Stimulated activated CD4-positive, alpha-beta T cell treated with anti-CD3 and anti-CD28 coated beads, TNF-alpha, amount 100 ng/mL, for 1 hour (primary cell): ENCODE measurements at places on chromosomes 3 and 15.
A peak's percentile ranks its signal among the peaks of the same experiment; 100 is the strongest.

DNA sequence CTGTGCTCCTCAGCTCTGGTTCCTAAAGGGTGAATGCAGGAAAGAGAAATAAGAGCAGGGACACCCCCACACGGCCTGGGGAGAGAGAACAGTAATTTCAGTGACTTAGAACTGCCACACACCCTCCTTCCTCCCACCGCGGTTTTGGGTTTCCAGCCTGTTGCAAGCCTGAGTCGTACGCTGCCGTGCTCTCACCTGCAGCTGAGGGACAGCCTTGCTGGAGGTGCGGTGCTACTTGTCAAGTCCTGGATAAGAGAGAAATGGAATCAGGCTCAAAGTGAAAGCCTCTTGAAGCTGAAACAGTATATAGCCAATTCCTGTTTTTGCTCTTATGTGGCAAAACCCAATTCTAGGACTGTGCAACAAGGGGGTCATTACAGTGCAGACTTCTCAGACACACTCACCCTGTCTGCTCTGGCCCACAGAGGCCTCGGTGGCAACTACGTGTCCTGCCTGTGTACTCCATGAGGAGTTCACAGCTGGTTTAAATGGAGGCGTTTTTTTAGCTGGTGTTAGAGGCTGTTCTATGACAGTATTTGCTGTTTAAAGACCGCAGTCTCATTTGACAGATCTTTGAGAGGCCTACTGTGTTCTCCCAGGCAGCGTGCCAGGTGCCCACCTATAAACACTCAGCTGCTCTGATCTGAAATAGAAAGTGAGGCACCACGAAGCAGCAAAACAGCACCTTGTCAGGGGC lies 42.9 kb downstream of the TBC1D2B start:
- DNase-seq: peak; percentile 42

- DNase-seq: no peak
These were observed 33.0 kb downstream of the MBNL1 start for GRCh38 chr3:152301745-152302181.

DNA sequence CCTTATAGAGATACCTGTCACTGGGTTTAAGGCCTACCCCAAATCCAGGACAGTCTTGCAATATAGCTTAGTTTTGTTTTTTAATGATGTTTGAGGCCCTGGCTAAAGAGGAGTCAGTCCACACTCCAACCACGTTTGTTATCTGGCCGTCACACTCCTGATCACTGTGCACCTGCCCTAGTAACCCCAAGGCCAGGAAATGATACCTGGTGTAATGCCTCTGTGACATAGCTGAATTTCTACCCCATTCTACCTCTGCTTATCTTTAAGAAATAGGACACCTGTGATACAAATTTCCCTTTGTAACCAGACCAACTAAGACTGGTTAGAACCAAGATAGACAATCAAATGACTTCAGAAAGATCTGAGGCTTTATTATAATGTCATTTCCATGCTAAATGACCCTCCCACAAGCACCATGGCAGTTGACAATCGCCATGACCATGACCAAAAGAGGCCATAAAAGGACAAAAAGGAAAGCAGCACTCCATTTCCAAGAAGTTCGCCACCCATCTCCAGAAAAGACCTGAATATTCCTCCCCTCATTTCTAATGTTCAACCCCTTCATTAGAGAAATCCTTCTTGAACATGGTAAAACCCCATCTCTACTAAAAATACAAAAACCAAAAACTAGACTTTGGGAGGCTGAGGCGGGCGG lies 4.8 kb upstream of the RTP3 start:
- DNase-seq: no peak

DNA sequence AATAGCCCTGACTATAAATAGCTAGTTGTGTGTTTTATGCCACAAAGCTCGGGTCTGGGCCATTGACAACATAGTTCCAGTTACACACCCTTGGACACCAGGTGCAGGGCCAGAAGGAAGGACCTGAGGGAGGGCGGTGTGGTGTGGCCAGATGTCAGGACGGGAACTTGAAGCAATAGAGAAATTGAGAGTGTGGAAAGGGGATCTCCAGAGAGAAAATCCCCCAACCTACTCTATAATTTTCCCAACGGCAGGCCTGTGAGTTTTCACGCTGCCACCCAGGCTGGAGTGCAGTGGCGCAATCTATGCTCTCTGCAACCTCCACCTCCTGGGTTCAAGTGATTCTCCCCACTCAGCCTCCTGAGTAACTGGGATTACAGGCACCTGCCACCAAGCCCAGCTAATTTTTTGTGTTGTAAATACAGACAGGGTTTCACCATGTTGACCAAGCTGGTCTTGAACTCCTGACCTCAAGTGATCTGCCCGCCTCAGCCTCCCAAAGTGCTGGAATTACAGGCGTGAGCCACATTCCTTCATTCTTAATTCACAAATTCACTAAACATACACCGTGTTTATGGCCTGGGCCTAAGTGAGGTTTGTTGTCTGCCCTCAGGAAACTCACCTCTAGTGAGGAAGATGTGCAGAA lies 70.8 kb upstream of the KLF13 start:
- DNase-seq: no peak

GRCh38 chr3:171311784-171312183 lies 148.4 kb downstream of the TNIK start:
- no peak for DNase-seq

GRCh38 chr3:175479175-175479574 lies 620.0 kb downstream of the NAALADL2 start:
- no peak for DNase-seq

DNA sequence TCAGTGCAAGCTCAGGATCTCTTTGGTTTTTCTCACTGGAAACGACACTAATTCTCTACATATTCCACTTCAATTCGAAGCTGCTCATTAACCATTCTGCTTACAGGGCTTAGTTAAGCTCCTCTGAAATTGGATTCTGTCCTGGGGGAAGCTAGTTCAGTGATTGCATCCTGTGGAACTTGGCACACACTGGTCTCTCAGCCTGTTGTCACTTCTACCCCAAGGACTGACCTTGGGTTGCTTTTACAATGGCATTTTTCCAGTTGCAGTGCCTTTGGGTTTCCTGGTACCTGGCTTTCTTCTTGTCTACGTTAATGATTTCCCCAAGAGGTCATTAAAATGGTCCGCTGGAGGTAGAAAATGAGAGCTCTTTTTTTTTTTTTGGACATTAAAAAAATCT lies 33.3 kb upstream of the GABRB3 start:
- DNase-seq: no peak

DNA sequence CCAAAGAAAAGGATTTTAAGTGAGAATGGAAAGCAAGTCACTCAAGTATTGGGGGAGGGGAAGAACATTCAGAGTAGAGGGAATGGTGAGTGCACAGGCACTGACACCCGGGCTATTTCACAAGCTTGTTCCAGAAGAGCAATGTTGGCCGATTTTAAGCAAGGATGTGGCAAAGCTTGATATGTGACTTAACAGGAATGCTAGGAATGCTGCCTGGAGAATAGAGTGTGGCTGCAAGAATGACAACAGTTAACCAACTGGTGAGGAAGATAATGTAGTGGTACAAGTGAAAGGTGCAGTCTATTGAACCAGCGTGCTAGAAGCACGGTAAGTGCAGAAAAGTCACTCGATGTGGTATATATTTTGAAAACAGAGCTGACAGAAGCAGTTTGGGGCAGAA lies 6.2 kb upstream of the CCDC80 start:
- no peak for DNase-seq

GRCh38 chr15:65819563-65819960 lies 27.5 kb upstream of the DENND4A start:
- no peak for DNase-seq

DNA sequence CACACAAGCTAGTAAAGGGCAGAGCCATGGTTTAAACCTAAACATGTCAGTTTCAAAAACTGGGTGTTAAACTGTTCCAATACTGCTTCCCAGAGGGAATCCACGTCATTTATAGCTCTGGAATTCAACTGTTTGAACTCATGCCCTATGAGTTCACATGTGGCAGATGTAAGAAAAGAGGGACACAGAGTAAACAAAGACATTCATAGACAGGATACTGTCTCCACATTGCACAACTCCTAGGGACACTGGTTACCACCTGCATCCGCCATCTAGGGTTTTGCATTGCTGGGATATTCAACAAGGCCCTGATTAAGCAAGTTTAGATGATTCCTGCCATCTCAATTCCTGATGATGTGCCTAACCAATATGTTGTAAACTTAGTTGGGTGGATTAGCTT lies 134.1 kb upstream of the COL8A1 start:
- DNase-seq: no peak

DNA sequence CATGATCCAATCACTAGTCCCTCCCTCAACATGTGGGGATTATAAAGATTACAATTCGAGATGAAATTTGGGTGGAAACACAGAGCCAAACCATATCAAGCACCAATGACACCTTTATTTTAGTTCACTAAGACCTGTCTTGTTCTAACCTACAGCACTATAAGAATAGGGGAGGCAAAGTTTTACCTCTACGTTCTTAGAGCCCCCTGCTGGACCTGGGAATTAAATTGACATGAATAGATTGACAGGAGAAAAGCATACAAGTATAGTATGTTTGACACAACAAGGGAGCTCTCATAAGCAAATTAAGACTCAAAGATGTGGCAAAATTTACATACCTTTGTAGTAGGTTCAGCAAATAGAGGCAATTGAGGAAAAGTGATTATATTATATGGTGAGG lies 974.4 kb upstream of the ALCAM start:
- DNase-seq: no peak

DNA sequence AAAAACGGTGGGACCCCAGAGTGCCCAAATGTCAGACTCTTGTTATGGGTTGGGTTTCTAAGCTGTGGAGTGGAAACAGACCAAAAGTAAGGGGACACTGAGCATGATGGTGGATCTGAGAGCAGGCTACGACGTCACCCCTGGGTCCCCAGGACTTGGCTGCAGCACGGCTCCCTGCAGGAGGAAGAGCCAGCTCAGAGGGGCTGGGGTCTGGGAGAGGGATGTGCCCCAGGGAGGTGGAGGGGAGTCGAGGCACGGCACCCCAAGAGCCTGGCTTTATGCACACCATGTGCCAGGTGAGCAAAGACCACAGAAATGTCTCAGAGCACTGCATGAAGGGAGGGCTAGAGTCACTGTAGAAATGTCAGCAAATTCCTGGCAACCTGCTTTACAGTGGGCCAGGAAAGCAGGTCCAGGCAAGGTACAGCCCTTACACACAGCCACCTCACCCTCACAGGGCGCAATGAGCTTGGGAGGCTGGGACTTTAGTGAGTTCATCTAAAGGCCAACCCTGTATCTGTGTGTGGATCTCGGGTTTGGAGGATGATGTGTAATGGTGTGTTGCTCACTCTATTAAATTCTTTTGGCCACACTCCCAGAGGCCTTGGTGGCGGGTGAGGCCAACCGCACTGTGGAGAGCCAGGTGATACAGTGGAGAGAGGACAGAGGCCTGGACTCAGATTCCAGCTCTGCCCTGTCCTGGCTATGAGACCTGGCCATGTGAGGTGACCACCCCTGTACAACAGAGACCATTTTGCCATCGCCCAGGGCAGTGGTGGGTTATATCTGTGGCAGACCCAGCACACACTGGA lies 14.1 kb downstream of the CTSH start:
- no peak for DNase-seq

- DNase-seq: no peak
These were observed 56.2 kb upstream of the TSEN2 start for GRCh38 chr3:12428126-12428525.

GRCh38 chr3:184676927-184677326 lies 34.9 kb downstream of the MAGEF1 start:
- no peak for DNase-seq

- no peak for DNase-seq
These were observed 69.9 kb downstream of the COL8A1 start for GRCh38 chr3:99708207-99708745.

DNA sequence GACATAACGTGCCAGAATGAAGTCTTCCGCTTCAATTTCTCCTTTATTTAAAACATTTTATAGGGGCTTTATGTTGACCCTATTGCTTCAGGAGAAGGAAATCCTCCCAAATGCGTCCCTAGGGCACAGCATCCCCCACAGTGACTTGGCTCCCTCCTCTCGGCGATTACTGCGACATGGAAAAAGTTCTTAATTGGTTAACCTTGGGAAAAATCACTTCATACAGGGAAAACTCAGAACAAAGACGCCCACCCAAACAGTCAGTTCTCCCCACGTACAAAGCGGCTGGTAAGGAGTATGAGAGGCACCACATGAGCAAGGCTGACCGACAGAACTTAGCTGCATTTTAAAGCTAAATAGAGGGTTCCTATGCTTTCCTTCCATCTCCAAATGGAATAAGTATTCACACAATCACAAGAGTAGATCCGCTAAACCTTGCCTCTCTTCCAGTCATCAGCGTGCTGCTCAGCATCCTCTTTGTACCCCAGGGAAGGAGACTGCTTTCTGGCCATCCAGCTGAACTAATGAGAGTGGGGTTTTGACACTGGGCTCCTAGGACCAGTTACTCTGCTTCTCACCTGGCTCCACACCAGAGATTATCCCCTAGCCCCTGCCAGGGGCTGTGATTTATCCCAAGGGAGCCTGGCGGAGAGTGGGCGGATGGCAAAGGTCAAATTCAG lies 415.3 kb upstream of the WNT5A start:
- DNase-seq: no peak

DNA sequence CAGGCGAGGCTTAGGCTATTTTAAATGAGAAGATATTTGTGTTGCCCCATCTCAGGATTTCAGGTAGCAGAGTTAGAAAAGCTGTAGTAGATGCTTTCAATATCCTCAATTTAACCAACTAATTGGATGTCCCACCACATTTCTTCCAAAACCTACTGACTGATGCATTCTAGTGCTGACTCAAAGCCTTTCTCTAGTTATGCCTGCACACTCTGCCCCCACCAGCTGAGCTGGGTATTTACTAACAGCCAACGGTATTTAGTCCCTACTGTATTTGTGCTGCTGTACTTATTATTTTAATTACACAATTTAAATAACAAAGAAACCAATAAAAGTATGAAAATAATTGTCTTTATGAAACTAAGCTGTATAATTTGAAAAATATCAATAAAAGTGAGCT lies 139.5 kb downstream of the OSBPL10 start:
- no peak for DNase-seq

- no peak for DNase-seq
These were observed 21.8 kb downstream of the MEIS2 start for GRCh38 chr15:37078566-37078965.

DNA sequence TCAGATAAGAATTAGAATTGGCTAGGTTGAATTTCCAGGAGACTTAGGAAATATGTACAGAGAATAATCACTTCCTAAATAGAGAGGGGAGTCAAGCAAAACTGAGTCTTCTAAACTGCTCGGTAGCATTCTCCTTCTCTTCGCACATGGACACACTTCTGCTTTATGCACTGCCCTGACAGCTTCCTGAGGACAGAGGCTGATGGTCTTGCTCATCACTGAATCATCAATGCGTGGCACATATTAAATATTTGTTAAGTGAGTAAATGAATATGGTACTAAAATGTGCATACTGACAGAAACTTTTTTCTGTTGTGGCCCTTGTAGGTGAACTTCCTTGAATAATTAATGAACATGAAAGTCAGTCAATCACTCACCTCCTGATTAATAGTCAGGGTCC lies 315.5 kb downstream of the FHIT start:
- DNase-seq: no peak
